ENCODE measurements at places on chromosomes 7 and 10.

- DNase-seq, result no peak
These were observed 101.1 kb downstream of the GPR85 start for GRCh38 chr7:112985377-112985987.

DNA sequence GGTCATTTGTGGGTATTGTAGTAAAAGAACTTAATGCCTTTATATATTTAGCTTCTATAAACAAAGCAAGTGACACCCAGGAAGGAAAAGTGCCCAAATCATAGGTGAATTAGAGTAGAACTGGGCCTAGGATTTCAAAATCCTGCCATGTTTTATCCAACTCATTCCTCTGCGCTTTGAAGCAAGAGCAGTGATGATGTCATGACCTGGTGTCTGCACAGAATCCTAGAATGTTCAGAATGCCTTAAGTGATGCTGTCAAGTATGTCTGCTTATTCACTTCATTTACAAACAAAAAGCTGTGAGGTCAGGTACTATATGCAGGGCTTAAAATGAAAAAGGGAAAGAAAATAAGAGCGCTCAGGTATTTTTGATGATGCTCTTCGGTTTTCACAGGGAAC, 737.2 kb upstream of the ANKRD30A start:
- no peak for DNase-seq

DNA sequence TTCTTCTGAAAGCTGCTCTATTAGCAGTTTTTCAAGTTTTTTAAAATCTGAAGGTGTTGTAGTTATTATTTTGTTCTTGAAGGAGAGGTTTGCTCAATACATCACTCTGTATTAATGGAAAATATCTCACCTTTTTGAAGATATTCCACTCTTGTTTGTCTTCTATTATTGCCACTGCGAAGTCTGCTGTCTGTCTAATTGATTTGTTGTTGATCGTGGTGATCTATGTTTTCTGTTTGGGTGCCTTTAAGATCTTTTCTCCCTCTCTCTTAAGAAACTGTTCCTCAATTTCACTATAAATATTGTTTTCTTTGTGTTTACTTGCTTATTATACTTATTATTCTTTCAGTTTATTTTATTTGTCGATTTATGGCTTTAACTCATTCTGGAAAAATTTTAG, 64.9 kb upstream of the FZD8 start:
- DNase-seq, result no peak

- DNase-seq, result no peak
These were observed 39.7 kb upstream of the PDGFA start for GRCh38 chr7:559396-559705.

DNA sequence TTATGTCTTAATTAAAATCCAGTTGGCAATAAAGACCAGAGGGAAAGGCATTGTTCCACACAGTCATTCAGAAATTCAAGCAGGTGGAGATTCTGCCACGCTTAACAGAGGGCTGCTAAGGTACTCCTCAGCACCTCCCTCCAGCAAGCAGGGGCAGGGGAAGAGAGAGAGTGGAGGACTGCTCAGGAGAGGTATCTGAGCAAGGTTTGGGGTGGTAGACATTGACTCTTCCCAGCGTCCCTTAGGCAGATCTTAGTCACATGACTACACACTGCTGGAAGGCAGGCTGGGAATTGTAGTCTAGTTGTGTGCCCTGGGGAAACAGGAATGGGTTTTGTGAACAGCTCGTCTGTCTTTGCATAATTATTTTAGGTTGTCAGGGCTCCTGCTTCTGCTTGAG, 181.6 kb downstream of the NPSR1 start:
- no peak for DNase-seq

- DNase-seq, result peak; percentile 45
These were observed 26.0 kb downstream of the RNF32 start for GRCh38 chr7:156666368-156667109.

DNA sequence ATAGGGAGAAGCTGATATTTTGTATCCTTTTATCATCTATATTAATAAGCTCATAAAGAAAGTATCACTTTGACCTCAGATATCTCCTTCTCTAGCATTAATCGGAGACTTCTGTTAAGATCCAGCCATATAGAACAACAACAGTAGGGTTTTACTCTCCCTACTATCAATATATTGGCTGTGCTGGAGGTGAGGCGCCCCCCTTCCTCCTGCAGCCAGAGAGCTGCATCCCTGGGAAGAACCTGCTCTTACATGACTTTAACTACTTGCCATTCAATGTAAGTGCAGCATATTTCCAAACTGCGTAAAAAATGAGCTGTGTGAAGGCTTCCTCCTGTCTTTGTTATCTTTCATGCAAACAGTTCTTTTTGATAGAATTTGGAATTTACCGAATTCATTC, 247.8 kb downstream of the SDK1 start:
- DNase-seq, result no peak

- DNase-seq, result no peak
These were observed 36.0 kb downstream of the RHOBTB1 start for GRCh38 chr10:60908031-60908430.

DNA sequence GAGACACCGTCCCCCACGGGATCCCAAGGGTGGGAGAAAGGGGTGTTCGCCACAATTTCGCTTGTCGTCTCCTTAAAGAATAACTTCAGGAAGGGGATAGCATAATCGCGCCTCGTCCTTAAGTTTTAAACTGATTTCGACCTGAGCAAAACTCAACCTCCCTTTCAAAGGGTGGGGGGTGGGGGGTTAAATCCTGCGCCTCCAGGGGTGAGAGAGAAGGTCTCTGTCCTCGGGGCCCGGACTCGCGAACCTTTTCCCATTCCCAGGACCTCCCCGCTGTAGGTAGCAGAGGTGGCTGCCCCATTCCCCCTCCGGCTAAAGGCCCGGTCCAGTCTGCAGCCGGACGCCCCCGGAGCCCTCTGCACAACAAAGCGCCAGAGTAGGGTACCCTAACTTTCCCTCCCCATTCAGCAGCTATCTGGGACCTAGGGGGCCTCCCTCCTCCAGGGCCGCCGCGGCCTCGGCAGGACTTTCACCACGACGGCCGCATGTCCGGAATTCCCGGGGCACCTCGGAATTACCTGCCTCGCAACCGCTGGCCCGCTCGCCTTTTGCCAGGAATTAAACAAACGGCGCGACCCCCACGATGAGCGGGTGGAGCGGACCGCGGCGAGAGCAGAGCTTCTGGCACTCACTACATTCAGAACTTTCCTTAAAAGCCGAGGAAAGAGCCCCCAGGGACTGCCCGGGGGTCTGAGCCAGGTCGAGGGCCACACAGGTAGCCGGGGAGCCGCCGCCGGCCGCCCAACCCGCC, 1.7 kb downstream of the CDK6 start:
- peak; percentile 31 for DNase-seq

DNA sequence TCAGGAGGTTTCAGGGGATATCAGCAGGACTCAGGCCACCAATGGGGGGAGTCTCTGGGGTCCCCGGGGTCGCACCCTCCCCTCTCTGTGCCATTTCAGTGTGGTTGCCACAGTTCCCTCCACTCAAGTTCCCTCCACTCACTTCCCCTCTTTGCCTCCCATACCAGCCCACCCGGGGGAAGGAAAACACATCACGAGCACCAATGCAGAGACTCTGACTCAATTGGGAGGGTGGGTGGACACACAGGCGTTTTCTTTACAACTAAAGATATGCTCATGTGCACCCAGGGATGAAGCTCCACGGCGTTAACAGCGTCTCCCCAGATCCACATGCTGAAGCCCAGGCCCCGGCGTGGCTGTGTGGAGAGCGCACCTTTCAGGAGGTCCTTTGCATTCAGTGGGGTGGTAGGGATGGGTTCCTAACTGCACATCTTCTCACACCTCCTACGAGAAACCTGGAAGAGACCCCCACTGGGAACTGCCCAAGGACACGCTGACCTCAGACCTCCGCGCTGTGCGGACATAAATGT, 254.1 kb downstream of the ZMYND11 start:
- DNase-seq, result no peak

DNA sequence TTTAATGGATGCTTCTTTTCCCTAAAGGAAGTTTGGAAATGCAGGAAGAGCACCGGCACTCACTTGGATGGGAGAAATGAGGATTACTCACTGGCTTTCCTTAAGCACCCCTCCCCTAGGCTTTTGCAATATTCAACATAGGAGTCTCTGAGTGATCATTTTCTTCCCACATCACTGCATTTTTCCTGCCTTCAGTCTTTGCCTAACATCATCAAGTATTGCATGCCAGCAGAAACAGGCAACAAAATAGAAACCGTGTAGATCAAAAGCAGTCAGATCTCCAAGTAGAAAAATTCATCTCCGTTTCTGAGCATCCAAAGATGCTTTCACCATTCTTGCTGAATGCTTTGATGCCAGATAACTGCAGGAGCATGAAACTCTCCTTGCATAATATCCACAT, 119.9 kb downstream of the ADCYAP1R1 start:
- no peak for DNase-seq

GRCh38 chr7:81029511-81029910, 110.7 kb upstream of the SEMA3C start:
- no peak for DNase-seq

GRCh38 chr10:15719899-15720634, at the start of gene ITGA8:
Gene ITGA8, minus strand, starts transcription at chr10:15719922. Its CDS starts 151 bp downstream, at chr10:15719771.
- DNase-seq, result no peak
